T-helper 2 cell treated with Interferon-gamma antibody and Interleukin-4, amounts not matched to agents 5 μg/mL and 100 μg/mL, for 36 hours (primary cell): ENCODE measurements at places on chromosomes 1 and 21.

GRCh38 chr21:46295177-46295770 is 9.1 kb downstream of the YBEY start:
- DNase-seq = no peak

- no peak for DNase-seq
Measured at GRCh38 chr1:246629030-246629429, 62.8 kb downstream of the CNST start.

DNA sequence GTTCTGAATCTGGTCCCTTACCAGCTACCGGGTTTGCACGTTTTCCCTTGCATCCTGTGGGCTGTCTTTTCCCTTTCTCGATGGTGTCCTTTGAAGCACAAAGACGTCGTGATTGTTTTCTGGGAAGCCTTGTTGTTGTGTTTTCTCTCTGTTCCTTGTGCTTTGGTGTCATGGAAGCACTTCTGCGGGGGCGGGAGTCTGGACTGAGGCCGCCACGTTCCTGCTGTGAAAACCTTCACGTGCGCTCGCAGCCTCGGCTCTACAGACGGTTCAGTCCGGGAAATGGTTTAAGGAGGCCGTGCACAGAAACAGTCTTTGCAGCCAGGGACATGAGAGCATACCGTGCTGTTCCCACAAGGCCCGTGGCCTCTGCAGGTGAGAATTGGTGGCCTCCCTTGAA is 68.5 kb downstream of the SKI start:
- DNase-seq = no peak

- no peak for DNase-seq
Measured at GRCh38 chr21:44272284-44272858, 10.7 kb upstream of the DNMT3L start.

GRCh38 chr1:55015123-55015522 is 16.4 kb downstream of the BSND start:
- DNase-seq = no peak

- no peak for DNase-seq
Measured at GRCh38 chr1:173553312-173553711, 49.6 kb downstream of the SLC9C2 start.

DNA sequence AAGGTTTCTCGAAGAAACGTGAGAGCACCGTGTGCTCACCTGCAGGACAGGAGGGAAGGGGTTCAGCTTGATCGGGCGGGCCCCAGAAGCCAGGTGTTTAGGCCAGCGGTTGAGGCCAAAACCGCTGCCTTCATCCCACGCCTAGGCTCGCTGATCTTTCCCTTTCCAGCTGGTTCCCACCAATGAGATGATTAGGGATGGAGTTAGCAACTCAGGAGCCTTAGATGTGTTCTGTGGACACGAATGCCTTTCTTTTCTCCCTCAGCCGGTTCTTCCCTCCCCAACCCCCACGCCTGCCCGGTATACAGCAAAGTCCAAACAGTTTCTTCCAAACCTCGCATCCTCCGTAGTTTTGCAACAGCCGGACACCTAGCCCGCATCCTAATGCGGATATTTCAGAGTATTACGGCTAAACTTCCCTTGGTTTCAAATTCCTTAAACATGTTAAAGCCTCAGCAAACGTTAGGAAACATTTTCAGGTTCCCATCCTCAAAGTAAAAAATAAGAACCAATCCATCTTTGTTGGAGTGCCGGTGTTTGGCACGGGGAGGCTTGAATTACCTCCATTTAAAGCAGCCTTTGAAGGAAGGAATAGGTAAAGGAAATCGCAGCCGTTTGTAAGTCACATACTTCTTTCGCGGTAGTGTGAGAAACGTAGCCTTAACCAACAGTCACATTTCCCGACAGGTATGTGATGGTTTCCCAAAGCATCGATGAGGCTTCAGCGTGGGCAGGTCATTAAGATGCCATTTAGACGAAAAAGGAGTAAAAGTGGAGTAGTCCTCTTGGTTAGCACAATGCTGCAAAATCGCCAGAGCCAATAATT is 1.1 kb downstream of the LRRC8C start:
- no peak for DNase-seq

GRCh38 chr1:68456202-68456601 is 6.4 kb upstream of the RPE65 start:
- DNase-seq = no peak

- no peak for DNase-seq
Measured at GRCh38 chr1:156391701-156392100, 22.7 kb downstream of the RHBG start.

- DNase-seq = no peak
Measured at GRCh38 chr1:65538664-65539063, 118.2 kb downstream of the LEPR start.

DNA sequence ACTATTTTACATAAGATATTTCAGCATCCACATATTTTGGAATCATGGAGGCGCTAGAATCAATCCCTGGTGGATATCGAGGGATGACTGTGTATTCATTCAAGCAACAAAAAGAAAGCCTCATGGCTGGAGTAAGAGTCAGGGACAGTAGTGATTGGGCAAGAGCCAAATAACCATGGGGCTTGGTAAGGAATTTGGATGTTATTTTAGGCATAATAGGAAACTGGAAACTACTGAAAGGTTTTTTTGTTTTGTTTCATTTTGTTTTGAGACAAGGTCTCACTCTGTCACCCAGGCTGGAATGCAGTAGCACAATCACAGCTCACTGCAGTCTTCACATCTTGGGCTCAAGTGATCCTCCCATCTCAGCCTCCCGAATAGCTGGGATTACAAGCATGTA is 33.8 kb upstream of the EYA3 start:
- no peak for DNase-seq

DNA sequence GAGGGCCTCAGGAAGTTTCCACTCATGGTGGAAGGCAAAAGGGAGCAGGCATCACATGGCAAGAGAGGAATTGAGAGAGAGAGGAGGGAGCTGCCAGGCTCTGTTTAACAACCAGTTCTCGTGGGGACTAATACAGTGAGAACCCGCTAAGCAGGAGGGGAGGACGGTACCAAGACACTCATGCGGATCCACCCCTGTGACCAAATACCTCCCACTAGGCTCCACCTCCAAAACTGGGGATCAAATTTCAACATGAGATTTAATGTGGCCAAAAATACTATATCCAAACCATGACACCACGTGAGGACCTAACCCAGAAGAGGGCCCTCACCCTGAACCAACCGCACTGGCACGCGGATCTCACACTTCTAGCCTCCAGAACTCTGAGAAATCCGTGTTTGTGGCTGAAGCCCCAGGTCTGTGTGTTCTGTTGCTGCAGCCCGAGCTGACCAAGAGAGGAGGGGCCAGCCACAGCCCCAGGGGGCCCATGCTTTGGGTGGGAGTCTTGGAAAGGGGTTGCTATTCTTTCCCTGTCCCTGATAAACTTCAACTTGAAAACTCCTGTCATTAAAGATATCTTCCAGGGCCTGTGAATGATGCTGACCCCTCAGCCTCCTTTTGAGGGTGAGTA is 32.0 kb downstream of the TRIM67 start:
- no peak for DNase-seq

DNA sequence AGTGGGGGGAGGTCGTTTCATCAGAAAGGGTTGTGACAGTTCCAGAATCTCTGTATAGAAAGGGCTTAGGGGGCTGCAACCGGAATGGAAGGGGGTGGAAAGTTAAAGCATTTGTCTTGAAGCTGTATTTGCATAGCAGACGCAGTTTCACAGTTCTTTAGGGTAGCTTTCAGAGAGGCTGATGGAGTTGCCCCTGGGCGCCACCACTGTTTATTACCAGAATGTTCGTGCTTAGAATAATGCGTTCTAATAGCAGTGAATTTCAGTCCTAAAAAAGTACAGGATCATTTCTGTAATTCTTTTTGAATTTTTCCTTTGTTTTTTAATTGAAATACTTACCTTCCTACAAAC is 1.3 kb downstream of the EXO1 start:
- DNase-seq = no peak

DNA sequence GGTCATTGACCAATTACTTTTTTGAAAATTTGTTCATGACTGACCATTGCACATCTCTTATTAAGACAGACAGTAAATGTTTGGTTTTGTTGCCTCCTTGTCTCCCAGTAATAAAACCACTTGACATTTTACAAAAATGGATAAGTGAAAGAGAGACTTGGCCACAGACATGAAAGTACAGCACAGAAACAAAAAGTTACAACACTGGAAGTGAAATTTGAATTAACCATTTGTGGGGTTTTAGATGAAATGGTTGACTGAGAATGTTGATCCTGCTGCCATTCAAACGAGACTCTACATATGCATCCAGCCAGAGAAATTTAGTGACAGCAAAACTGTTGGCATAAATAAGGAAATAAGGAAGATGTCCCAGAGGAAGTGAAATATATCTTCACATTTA is 79.3 kb upstream of the B3GALT2 start:
- DNase-seq = no peak

DNA sequence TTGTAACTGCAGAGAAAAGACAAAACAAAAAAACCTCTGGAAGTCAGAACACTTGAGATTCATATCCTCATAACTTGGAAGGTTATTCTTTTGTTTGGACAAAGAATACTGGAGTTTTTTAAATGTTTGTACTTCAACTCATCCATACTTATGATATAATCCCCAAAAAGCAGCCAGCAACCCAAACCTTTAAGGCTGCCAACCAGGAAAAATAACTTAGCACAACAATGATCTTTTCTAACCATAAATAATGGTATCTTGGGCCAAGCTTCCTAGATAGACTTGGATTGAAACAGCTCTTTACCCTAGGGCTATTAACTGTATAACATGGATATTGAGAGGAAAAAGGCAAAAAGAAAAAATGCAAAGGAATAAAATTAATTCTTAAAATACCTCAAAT is 335.1 kb downstream of the LTN1 start:
- no peak for DNase-seq

- no peak for DNase-seq
Measured at GRCh38 chr1:66559517-66559916, 25.6 kb downstream of the SGIP1 start.

DNA sequence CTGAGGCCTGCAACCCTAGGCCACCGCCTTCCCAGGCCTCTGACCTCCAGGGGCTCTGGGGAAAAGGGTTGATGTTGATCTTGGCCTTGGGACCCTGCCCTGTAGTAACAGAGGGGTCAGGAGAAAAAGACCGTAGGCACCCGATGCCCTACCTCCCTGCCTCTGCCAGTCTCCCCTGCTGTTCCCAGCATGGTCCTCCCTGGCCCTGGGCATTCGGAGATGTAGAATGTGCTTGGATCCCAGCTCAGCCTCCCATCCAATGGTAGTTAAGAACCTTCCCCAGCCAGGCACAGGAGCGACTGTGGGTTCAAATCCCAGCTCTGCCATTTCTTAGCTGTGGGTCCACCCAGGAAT is 72.0 kb upstream of the TARDBP start:
- no peak for DNase-seq

DNA sequence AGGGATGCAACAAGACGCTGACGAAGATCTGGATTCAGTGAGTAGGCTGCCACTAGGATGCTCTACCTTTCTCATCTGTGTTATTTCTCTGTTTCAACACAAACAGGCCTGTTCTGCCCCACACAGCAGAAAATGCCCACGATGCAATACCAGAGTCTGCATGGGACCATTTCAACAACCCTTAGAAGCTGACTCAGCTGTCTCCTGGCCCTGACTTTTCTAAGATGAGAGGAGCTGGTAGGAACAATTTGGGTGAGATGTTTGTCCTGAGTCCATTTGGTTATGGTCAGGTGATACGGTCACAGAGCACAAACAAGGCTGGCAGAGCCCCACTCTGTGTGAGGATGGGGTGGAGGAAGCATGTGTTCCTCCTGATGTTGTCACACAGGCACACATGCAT is 11.5 kb upstream of the SLC2A1 start:
- no peak for DNase-seq

- DNase-seq = no peak
Measured at GRCh38 chr1:172882791-172883386, 167.9 kb downstream of the TNFSF18 start.

- DNase-seq = peak; percentile 87
Measured at GRCh38 chr1:234610061-234610665, at the start of gene IRF2BP2. Gene IRF2BP2 (minus strand): TSS chr1:234610178. CDS start chr1:234609494, 684 bp downstream.

DNA sequence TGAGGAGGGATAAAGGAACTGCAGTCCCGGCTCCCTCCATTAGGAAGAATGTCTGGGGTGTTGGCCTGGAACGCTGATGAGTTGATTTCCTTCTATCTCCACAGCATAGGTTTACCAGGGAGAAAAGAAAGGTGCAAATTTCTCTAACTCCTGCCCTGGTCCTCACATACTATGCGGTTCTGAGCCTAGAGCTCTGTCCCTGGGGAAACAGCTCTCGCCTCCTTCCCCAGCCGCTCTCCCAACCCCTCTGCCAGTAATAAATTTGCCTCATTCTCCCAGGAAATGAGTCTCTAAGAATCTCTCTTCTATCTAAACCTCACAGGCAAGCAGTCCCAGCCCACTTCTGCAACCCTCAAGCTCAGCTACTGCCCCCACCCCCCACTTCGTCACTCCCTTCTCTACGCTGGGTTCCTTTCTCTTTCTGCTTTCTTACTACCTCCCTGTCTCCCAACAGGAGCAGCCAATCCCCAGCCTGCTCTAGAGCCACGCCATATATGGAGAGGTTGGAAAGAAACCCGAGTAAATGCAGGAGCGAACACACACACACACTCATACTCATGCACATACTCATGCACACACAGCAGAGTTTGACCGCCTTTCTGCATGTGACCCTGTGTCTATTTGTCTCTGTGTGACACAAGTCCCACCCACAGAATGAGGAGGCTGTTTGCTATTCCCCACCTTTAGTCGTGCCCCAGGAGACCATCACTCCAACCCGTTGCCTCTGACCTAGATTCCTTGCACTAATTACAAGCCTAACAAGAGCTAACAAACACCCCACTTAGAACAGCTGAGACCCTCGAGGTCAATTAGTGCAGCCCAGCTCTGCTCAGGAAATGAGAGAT is 13.4 kb downstream of the PLEKHO1 start:
- no peak for DNase-seq

DNA sequence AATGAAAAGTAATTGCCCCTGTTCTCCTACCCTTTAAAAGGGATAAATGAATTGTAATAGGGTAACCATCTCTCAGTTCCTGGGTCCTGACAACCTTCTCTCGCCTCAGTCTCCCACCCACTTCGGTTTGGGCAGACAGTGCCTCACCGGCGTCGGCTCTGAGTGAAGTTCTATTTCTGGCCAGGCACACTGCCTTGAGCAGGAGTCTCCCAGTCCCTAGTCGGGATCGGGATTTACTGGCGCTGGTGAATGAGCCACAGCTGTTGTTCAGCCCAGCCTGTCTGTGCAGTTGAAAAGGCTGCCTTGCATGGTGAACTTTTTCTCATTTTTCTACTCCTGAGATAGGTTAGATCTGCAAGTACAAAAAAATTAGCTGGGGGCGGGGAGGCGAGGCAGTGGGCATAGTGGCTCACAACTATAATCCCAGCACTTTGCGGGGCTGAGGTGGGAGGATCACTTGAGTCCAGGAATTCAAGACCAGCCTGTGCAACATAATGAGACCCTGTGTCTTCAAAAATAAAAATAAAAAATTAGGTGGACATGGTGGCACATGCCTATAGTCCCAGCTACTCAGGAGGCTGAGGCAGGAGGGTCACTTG is 7.4 kb downstream of the PLEKHM2 start:
- no peak for DNase-seq
